ENCODE measurements at places on chromosomes 1 and 21. TPM values are rescaled to one million over a fixed set of nuclear protein-coding genes. Genes with fewer than 3 reads are reported as not detected.

DNA sequence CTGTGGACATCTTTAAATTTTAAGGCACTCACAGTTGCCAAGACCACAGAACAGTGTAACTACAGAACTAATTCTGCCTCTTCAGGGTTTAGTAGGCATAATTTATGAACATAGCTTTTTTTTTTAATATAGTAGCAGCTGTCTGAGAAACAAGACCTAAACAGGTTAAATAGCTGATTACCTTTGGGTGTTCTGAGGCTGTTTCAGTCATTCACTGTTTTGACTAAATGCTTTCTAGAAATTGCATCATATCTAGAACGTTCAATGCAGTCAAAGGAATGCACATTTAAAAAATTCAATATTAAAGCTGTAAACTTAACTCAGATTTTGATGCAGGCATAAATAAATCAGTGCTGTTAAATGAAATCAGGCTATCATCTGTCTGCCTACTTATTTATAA, 101.6 kb downstream of the BRINP3 start:
- DNase-seq: no peak

TCEA3 gene
- polyA plus RNA-seq: 366 TPM

NHLH1 gene
- polyA plus RNA-seq: 0.59 TPM

GRCh38 chr1:65368403-65368802, 52.1 kb upstream of the LEPR start:
- DNase-seq: no peak

CLCNKB gene
- not detected for polyA plus RNA-seq

- no peak for DNase-seq
Observed at GRCh38 chr1:160004001-160004400, 27.8 kb downstream of the PIGM start.

- no peak for DNase-seq
Observed at GRCh38 chr1:93000291-93000690, 39.0 kb upstream of the DIPK1A start.

DENND1B gene
- 4.7 TPM for polyA plus RNA-seq

- no peak for DNase-seq
Observed at GRCh38 chr1:43834280-43835081, 99.1 kb upstream of the ARTN start.

GRCh38 chr1:19457607-19458006, 27.7 kb downstream of the CAPZB start:
- no peak for DNase-seq

OR10J5 gene
- not detected for polyA plus RNA-seq

DNA sequence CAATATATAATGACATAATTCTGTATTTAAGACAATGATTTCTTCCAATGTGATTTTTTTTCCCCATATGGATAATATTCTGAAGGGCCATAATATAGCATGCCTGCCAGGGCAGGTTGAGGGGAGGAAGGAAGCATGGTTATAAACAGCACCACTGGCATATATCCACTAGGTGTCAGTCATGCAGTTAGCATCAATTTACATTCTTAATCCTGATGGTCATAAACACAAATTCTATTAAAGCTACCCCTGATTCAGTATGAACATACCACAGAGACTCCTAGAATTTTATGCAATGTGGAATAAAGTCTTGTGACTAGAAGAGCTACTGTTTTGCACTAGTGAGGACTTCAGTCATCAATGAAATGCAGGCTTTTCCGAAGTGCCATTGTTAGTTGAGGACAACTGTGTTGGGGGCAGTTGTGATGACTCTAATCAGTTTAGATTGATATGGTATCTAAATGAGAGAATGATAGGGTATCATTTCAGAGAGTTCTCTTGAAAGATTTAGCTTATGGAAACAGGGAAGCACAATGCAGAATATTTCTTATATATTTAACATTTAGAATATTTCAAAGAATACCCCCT, 342.7 kb upstream of the NR5A2 start:
- peak; percentile 13 for DNase-seq

RIPK4 gene
- 0.15 TPM for polyA plus RNA-seq

- no peak for DNase-seq
Observed at GRCh38 chr1:111251570-111251969, 24.1 kb downstream of the CHI3L2 start.

DNA sequence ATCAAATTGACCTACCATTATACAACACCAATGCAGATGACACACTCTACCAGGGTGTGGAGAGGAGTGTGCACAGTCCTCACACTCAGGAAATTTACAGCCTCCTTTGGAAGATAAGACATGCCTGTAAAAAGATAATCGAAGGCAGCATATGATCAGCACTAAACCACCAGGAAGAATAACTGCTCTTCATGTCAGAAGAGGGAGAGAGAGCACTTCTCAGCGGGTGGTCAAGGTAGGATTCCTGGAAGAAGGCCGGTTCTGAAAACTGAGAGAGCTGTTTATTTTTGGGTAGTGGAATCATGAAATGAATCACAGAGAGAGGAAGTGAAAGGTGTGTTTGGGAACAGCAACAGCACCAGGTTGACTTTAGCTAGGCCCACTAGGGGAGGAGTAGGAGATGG, 14.0 kb upstream of the ZNF697 start:
- DNase-seq: no peak

All from forelimb muscle (tissue), 1 donor.